ENCODE measurements at places on chromosomes 16 and 17.

GRCh38 chr16:55488306-55488705, 9.3 kb downstream of the MMP2 start:
- DNase-seq: no peak

- DNase-seq: no peak
These were observed 7.7 kb upstream of the RARA start for GRCh38 chr17:40301315-40301714.

DNA sequence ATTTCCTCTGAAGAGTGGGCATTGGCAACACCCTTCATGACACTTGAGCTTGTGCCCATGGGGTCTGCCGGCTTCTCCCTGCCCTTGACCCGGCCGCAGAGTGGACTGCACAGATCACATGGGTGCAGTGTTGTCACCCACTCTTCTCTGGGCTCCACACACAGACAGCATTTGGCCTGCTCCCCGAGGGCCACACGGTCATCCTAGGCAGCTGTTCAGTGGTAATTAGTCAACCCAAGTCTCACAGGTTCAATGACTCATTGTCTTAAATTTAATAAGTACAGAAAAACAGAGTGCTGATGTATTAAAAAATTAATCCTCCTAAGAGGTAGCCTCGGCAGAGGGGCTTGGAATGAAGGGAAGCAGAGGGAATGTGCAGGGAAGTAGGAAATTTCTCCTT, 204.8 kb downstream of the MSI2 start:
- no peak for DNase-seq

DNA sequence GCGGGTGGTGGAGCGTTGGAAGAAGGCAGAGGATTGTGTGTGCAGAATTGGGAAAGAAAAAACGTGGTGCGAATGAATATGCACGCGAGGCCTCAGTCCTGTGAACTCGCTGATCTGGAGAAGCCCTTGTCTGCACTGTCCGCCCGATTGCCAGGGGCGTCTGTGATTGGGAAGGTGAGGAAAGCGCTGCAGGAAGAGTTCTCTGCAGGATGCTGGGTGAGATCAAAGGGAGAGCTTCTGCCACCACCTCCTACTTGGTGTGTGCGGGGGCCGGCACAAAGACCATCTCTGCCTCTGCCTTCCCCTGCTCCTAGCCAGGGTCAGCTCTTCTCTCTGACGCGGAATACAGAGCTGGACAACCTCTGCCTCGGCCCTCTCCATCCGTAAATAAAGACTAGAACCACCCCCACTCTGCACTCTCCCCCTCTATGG, 841 bp upstream of the RAB5C start:
- DNase-seq: no peak

DNA sequence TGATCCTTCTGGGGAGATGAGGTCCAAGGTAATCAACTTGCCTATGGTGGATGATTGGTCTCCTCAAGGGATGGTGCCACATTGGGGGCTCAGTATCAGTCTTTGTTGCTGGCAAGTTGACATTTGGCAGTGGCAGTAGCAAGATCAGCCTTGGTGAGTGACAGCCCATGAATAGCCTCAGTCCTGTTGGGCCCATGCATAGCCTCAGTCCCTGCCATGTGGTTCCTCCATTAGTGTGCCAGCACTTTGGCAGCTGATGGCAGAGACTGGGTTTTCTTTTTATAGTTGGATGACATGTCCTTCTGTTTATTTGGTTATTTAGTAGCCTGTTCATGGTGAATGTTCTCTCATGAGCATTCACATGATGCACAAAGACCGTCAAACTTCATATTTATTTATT, 179.6 kb downstream of the CBLN1 start:
- no peak for DNase-seq
